NCI-H2029 (cell line): ENCODE measurements at places on chromosomes 16 and 17.
A peak's percentile ranks its signal among the peaks of the same experiment; 100 is the strongest.

DNA sequence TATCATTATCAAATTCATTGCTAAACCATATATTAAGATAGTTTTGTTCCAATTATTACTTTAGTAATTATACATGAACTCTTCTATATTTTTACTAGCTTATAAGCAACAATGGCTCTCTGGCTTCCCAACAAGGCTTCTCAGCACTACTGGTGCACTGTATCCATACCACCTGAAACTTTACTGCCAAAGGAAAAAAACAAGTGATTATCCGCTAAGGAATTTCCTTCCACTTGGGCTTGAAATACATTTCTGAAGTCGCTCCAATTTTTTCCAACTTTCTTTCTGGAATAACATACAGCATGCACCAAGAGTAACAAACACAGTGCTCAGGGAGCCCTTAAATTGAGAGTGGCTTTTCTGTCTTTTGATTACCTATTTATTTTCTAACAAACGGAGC is 2.1 kb downstream of the CSNK2A2 start:
- DNase-seq: no peak

GRCh38 chr17:42704837-42705494 is 22.6 kb downstream of the CNTNAP1 start:
- no peak for DNase-seq

- peak; percentile 29 for DNase-seq
Measured at GRCh38 chr16:82452004-82452756, 174.6 kb upstream of the CDH13 start.

DNA sequence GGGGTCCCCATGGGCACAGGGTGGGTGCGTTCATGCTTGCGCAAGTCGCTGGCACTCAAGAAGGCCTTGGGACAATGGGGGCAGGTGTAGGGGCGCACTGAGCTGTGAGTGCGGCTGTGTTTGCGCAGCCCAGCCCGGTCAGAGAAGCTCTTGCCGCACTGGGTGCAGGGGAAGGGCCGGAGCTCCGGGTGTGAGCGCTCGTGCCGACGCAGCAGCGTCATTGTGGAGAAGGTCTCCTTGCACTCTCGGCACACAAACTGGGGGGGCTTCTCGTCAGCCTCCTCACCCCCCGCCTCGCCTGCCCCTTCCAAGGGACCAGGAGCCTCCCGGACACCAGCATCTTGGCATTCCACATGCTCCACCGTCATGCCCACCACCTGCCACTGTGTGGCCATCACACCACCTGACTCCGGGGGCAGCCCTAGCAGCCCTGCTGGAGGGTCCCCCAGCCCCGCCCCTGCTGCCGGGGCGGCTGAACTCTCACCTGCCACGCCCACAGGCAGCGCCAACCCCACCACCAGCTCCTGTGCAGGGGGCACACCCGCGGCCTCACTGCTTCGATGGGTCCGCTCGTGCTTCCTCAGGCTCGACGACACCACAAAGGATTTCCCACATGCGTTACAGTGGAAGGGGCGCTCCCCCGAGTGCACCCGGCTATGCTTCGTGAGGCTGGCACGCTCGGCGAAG is 12.8 kb downstream of the ZNF668 start:
- DNase-seq: no peak

DNA sequence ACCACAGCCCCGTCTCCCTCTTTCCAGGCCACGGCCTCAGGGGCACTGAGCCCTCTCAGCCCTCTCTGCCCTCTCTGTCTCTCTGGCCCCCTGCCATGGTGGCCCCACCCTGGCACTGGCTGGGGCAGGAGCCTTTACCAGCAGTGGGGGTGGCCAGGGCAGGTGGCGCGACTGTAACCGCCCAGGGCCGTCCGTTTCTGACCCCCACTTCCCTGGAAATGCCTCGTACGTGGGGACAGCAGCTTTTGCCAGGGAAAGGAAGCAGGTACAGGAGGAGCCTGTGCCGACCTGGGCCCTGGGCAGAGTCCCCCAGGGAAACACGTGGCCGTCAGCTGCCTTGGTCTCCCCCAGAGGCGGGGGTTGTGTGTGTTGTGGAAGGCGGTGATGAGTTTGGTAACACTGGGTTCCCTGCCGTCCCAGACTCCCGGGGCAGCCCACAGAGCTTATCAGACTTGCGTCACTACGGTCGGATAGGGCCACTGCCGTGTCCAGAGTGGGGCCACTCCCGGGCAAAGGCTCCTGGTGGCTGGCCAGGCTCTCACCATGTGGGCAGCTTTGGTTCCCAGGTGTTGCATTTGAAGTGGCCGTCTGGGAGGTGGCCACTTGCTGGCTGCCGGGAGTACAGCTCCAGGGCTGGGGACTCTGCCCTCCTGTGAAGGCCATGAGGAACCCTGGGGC is 249.3 kb upstream of the CIBAR2 start:
- DNase-seq: no peak

- no peak for DNase-seq
Measured at GRCh38 chr16:75372236-75372856, 61.0 kb downstream of the CFDP1 start.

- DNase-seq: no peak
Measured at GRCh38 chr17:66602659-66603384, 232.1 kb upstream of the CACNG5 start.

DNA sequence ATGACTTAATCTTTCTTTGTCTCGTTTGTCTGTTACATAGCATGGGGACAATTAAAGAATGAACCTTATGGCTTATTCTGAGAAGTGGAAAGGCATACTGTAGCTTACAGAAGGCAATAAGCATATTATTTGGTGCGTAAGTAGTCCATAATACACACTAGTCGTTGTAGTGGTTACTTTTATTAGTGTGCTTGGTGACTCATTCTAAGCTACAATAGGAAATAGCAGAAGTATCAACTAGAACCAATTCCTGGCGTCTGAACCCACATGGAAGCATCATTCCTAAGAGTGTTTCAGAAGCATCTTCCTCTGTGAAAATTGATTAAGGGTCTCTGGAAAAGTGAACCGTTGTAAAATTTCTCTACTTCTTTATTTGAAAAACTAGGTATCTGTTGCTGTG is 777.8 kb upstream of the EEF2KMT start:
- DNase-seq: no peak

DNA sequence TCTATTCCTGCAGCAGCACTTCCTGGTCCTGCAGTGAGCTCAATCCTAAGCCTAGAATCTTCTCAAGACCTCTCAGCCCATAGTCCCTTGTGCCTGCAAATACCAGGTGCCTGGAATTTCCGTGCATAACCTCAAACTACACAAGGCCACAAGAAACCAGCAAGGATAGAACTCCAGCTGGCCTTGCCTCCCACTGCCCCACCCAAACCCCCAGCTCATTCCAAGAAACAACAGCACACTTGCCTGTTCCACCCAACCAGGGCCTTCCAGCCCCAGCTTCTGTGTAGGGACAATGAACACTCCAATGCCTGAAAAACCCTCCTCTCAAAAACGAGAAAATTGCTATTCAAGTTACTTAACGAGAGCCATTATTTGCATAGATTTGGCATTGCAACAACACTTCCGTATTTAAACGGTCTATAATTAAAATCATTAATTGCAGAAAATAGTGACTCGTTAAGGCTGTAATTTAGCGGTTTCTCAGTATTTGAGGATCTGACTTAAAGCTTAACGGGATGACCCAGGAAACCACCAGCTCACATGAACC is 147.0 kb downstream of the C16orf78 start:
- DNase-seq: no peak

GRCh38 chr17:44837196-44837595 is 7.1 kb upstream of the GJC1 start:
- no peak for DNase-seq

DNA sequence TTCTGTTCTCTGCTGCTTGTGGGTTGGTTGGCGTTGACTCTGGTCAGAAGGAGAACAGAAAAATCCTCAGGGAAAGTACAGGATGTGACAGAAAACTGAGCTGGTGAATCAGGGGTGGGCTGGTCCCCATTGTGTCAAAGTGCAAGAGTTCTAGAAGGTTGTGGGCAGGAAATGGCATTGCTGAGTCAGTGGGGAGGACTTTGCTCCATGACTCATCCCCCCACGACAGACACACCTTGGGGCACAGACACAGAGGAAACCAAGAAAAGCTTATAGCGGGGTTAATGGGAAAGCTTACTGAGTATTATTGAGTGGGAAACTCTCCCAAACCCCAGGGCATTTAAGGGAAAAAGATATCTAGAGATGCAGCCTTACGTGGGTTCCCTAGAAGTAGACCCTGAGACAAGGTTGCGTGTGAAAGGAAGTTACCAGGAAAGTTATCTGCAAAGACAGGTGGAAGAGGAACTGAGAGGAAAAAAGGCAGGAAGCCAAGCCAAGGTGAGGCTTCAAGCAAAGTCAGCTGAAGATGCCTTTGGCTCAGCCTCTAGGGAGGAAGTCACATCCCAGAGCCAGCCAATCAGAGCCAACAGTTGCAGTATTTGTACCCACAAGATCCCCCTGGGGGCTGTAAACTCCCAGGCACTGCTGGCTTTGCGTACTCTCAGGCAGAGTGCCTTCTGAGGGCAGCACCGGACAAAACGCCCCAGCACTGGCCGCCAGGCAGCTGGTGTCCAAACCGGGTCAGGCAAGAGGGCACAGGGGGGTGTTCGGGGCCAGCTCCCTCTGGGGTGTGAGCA is 86.4 kb downstream of the FOXL1 start:
- no peak for DNase-seq

DNA sequence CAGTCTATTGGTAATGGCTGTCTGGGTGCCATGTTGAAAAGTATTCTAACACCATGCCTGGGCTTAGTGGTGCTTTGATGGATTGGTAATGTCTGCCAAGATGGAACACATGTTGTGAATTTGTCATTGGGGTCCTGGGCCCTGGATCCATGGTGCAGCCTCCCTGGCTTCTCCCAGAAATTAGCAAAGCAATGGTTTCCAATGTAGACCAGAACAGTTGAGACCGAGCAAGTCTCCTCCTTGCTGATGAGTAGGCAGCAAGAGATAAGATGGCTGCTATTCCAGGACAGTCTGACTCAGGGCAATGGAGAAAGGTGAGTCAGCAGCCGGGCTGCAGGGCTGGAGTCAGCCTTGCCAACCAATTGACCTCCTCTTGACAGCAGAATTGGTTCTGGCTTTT is 30.8 kb downstream of the GPR139 start:
- DNase-seq: no peak

GRCh38 chr16:21088646-21089538 is 61.8 kb downstream of the DNAH3 start:
- DNase-seq: no peak

- no peak for DNase-seq
Measured at GRCh38 chr17:39605492-39606433, 2.0 kb downstream of the NEUROD2 start.

DNA sequence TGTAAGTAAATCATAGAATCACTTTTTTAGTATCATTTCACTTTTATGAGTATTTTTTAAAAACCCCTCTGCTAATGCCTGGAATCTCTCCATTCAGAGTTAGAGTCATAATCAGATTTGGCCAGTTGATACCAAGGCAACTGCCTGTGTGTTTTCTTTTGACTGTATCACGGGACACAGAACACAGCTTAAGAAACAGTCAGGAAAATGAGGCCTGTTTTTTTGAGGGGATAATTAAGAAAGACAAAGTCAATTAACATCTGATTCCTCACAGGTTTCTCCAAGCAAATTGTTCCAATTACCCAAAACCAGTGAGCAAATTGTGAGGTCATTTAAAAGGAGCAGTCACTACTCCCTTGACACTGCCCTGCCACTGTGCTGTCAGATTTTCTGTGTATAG is 944.5 kb upstream of the SOX9 start:
- DNase-seq: no peak

DNA sequence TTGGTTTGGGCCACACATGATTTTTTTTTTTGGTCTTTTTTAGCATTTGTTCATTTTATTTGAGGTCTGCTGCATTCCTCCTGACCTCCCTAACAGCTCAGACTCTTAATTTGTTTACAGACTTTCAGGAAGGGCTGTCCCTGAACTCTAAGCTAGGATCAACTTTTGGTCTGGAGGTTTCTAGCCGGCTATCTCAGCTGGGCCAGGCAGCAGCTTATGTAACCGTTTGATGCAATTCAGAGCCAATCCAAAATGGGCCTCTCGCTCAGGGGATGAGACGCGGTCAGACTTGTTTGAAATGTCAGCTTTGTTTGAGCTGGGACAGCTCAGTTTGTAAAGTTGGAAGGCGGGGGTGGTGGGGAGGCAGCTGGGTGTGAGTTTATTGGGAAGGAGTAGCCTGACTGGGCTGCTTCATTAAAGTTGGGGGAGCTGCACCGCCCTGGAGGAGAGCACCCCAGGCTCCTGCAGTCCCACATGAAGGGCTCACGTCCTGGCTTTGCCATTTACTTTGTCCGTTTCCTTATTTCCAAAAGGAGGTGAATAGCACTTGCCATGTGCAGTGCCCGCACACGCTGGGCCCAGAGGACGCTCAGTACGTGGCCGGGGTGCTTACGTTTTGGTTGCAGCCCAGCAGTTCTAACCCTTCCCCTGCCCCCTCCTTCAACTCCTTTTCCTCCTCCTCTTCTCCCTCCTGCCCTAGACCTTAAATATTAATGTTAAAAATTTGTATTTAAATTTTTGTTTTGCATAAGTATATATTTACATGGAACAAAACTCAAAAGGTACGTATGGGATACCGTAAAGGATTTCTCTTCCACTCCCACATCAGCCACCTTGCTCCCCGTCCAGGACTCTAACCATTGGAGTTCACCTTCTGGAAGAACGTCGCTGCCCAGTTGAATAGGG is 121.2 kb downstream of the SNX29 start:
- no peak for DNase-seq

GRCh38 chr16:82322177-82322576 is 152.2 kb upstream of the MPHOSPH6 start:
- DNase-seq: no peak

GRCh38 chr17:10091046-10091445 is 107.4 kb downstream of the GAS7 start:
- no peak for DNase-seq

GRCh38 chr17:11278186-11278991 is 37.4 kb downstream of the SHISA6 start:
- DNase-seq: no peak

DNA sequence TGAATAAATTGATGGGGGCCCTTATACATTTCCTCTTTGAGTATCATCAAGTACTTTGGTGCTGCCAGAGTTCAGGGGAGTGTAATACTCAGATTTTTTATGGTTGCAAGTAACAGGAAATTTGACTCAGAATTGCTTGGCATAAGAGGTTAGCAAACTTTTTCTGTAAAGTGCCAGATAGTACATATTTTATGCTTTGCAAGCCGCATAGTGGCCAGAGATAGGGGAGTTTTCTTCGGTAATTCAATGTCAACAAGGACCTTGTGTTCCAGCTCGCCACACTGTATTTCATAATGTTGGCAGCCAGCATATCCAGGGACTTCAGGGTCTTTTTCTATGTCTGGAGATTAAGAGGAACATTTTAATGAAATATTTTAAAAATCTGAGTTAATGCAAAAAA is 51.0 kb upstream of the MARCHF10 start:
- no peak for DNase-seq

DNA sequence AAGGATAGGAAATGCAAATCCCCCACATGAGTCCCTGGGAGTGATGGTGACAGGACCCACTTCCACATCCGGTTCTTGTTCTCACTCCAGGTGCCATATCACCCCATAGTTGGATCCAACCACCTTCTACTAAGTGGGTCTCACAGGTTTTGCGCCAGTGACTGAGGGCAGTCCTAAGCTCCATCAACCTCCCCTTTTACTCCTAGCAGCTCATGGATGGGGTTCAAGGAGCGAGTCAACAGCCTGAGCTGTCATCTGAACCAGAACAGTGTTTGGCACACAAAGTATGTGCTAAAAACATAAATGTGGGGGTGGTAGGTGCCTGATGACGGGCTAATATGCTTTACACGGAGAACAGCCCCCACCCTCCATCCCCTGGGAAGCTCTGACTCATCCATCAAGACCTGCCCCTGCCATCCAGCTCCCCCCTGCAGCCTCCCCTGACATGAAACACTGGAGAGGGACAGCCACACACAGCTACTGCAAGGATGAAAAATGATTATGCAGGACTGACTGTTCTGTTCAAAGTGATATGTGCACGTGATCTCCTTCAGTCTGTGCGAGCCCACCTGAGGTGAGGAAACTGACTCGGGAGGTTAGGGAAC is 143.2 kb upstream of the CDH5 start:
- no peak for DNase-seq
